ENCODE measurements at places on chromosomes 13 and 19. TPM values are rescaled to one million over a fixed set of nuclear protein-coding genes. Genes with fewer than 3 reads are reported as not detected.

DNA sequence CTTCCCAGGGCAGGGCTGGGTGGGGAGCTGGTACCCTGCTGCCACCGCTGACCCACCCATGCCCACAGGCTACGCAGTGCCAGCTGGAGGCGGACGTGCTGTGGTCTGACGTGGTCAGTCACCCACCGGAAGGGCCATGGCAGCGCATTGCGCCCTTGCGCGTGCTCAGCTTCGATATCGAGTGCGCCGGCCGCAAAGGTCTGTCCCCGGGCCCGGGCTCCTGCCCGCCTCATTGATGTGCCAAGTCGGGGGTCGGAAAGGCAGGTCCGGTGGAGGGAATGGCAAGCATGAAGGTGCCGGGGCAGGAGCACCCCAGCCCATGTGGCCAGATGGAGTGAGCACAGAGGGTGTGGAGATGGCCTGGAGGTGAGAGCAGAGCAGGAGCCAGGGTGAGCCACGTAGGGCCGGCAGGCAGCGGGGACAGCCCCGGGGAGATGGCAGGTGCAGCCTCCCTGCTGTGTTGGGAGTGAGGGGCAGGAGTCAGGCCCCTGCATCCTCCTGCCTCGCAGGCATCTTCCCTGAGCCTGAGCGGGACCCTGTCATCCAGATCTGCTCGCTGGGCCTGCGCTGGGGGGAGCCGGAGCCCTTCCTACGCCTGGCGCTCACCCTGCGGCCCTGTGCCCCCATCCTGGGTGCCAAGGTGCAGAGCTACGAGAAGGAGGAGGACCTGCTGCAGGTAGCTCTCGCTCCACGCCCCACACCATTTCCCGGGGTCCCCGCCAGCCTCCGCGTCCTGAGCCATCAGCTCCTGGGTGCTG is 16.0 kb upstream of the SPIB start:
- no peak overlapping the region for H3K27ac ChIP-seq
- H3K27me3 ChIP-seq: no peaks in the 10 kb centered on the region
- peaks cover 11% of the 10 kb centered on the region for H3K36me3 ChIP-seq
- no peak overlapping the region for H3K4me3 ChIP-seq
- DNase-seq: no peak

Gene ZNF665
- total RNA-seq: 8.5 TPM

Gene CARD8
- total RNA-seq: 64.6 TPM

Gene VSIG10L
- total RNA-seq: 7.0 TPM

GRCh38 chr13:66790861-66791260 is 439.3 kb downstream of the PCDH9 start:
- no peak for DNase-seq
- H3K36me3 ChIP-seq: no peaks in the 10 kb centered on the region
- H3K27ac ChIP-seq: no peak overlapping the region

GRCh38 chr13:99980201-99980823 is 1.3 kb upstream of the ZIC2 start:
- peaks cover 70% of the 10 kb centered on the region for H3K27me3 ChIP-seq
- peaks cover 1% of the 10 kb centered on the region for H3K4me1 ChIP-seq
- H3K27ac ChIP-seq: no peak overlapping the region
- H3K36me3 ChIP-seq: no peaks in the 10 kb centered on the region
- H3K4me3 ChIP-seq: peak overlapping the region; percentile 31

Gene UNC13A
- 4.0 TPM for total RNA-seq

DNA sequence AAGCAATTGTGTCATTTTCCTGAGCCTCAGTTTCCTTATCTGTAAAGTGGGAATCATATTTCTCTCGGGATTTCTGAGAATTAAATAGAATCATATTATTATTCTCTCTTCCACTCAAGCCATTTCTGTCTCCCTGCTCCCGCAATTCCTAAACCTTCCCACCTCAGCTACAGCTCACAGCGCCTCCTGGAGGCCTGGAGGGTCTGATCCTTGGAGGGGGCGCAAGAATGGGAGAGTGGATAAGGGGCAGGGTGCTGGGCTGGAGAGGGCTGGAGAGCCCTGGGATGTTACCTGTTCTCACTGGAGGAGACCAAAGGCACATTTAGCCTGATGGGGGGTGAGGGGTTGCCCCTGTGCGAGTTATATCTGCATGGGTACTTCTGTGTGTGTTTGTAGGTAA is 31.1 kb upstream of the CYP2S1 start:
- no peak overlapping the region for H3K27ac ChIP-seq
- H3K36me3 ChIP-seq: no peaks in the 10 kb centered on the region
- peaks cover 5% of the 10 kb centered on the region for H3K4me1 ChIP-seq
- no peak overlapping the region for H3K4me3 ChIP-seq
- H3K27me3 ChIP-seq: no peaks in the 10 kb centered on the region
- DNase-seq: no peak

Gene ZNF490
- 15.1 TPM for total RNA-seq

DNA sequence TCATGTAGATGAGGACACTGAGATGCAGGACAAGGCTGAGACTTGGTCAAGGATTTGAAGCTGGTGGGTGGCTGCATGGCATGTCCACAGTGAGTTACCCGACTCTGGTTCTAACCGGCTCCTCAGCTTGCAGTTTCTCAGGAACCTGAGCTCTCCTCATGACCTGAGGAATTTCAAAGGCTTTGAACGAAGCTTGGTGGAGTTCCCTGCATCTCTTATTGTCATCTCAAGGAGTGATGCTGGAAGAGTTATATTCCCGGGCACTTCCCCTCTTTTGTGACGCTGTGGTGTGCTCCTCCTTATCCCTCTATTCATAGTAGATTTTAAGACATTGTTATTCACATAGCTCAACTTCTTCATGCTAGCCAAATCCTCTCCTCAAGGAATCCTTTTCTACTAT is 500.1 kb upstream of the HTR2A start:
- H3K27me3 ChIP-seq: no peaks in the 10 kb centered on the region
- no peaks in the 10 kb centered on the region for H3K4me1 ChIP-seq
- no peak for DNase-seq
- no peak overlapping the region for H3K4me3 ChIP-seq

- peaks cover 33% of the 10 kb centered on the region for H3K27me3 ChIP-seq
- no peak overlapping the region for H3K27ac ChIP-seq
- H3K4me3 ChIP-seq: no peak overlapping the region
- H3K36me3 ChIP-seq: peaks cover 1% of the 10 kb centered on the region
- DNase-seq: no peak
- H3K4me1 ChIP-seq: peaks cover 6% of the 10 kb centered on the region
Observed at GRCh38 chr13:23157781-23158180, 23.0 kb upstream of the SGCG start.
